ENCODE measurements at places on chromosomes 7 and 10.

GRCh38 chr7:107860279-107860961 is 30.6 kb upstream of the DLD start:
- DNase-seq, result peak; percentile 15

- DNase-seq, result no peak
These were observed 11.5 kb downstream of the RGS10 start for GRCh38 chr10:119531067-119531466.

- no peak for DNase-seq
These were observed 104.2 kb upstream of the EEPD1 start for GRCh38 chr7:36048902-36049240.

DNA sequence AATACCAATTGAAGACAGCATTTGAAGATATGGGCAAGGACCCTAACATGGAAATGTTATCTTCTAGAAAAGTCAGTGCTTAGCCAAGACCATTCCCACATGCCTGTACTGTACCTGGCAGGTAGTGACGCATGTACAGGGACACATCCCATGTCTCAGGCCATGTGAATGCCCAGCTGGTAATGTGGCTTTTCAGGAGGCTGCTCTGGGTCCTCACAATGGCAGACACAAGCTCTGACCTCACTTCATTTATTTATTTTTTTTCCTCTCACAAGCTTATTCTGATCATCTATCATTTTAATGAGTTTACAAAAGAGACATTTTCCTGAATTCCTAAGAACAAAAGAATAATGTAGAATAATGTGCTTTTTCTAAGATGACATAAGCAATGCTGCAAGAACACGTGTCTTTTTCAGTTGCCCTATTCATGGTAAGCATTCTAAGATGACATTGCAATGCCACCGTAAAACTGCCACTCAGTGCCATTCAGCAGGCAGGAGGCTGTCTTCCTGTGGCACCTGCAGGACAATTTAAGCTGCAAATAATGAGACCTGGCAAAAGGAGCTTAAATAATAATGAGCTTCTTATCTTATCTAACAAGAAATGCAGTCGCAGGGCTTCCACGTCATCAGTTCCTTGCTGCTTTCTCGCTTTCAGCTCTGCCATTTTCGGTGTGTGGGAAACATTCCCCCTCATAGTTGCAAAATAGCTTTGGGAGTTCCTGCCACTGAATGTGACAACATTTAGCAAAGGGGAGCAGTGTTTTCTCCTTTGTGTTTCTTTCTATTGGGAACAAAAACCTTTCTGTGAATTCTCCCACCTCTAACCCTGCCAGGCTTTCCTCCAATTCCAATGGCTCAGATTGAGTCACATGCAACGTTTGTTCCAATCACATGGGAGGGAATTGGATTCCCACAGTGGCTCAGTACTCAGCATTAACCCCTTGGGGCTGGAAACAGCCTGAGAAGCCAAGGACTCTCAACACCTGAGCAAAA is 113.0 kb downstream of the SEC23IP start:
- DNase-seq, result no peak

DNA sequence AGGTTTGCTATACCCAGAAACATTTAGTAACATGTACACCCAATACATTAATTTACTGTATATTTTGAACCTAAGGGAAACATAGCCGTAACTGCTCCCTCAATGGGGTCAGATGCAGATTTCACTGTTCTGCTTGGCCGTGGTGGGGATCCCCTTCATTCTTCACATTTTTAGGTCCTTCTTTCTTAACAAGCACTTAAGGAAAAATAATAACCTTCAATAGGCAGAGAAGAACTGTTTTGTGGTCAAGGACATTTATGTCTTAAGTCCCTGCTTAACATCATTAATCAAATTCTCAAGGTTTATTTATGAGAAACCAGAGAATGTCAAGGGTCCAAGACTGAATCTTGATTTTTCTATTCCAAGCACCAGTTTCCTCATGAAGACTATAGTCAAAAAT is 592.1 kb upstream of the ANKRD30A start:
- DNase-seq, result no peak

All from renal cortical epithelial cell (primary cell).